ENCODE measurements at places on chromosomes 13 and 19.

- no peak for DNase-seq
Observed at GRCh38 chr19:13718733-13719132, 45.6 kb upstream of the MRI1 start.

DNA sequence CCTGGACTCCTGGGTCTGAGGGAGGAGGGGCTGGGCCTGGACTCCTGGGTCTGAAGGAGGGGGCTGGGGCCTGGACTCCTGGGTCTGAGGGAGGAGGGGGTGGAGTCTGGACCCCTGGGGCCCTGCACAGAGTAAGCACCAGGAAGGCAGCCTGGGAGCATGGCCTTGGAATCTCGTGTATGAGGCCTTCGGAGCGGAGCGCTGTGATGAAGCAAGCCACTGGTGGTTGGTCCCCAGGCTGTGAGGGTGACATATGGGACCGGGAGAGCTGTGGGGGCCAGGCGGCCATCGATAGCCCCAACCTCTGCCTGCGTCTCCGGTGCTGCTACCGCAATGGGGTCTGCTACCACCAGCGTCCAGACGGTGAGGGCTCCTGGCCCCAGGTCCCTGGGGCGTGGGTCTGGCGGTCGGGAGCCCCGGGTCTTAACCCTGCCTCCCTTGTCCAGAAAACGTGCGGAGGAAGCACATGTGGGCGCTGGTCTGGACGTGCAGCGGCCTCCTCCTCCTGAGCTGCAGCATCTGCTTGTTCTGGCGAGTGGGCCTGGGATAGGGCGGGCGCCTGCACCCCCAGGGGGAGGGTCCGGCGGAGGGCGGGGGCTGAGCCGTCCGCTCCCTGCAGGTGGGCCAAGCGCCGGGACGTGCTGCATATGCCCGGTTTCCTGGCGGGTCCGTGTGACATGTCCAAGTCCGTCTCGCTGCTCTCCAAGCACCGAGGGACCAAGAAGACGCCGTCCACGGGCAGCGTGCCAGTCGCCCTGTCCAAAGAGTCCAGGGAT is 918 bp downstream of the TMEM190 start:
- no peak for DNase-seq

DNA sequence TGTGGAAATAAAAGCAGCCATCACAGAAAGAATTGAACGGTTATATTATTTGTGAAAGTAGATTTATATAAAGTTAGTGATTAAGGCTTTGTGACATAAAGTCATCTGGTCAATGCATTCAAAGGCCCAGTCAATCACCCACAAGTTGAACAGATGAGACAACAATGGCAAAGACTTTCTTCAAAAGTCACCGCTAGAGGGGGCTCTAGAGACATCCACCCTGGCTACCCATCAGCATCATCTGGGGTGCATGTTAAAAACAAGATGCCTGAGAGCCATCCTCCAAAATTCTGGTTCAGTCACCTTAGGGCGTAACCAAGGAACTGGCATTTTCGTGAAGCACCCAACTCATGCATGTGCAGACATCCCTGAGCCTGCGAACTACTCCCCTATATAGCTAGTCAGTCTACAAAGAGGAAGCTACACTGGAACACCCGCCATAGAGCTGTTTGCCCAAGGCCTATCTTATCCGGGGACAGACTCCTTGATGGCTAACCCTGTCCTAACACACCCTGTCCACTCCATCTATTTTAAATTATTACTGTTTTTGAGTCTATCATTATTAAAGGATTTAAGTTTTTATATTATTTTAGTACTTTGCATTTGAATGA is 970.5 kb downstream of the UQCRFS1 start:
- no peak for DNase-seq

- DNase-seq = no peak
Observed at GRCh38 chr13:29131881-29132668, 311.9 kb downstream of the MTUS2 start.

GRCh38 chr19:47507012-47507411 is 7.9 kb downstream of the NAPA start:
- no peak for DNase-seq

GRCh38 chr13:84191139-84191538 is 308.9 kb upstream of the SLITRK1 start:
- no peak for DNase-seq

DNA sequence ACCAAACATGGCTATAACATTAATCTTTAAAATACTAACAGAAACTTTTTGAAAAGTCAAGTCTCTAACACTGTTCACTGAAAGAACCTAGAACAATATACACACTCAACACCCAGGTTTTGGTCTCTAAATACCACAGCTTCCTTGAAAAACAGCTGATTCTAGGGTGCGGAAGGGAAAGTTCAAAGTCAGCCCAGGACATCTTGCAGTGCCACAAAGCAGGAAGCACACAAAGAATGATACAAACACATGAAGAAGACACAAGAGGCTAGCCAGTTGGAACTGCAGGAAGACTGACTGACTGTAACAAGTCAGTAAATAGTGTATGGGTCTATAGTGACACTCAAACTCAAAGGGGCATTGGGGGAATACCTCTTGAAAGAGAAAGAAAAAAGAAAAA is 4.6 kb downstream of the DEDD2 start:
- no peak for DNase-seq

DNA sequence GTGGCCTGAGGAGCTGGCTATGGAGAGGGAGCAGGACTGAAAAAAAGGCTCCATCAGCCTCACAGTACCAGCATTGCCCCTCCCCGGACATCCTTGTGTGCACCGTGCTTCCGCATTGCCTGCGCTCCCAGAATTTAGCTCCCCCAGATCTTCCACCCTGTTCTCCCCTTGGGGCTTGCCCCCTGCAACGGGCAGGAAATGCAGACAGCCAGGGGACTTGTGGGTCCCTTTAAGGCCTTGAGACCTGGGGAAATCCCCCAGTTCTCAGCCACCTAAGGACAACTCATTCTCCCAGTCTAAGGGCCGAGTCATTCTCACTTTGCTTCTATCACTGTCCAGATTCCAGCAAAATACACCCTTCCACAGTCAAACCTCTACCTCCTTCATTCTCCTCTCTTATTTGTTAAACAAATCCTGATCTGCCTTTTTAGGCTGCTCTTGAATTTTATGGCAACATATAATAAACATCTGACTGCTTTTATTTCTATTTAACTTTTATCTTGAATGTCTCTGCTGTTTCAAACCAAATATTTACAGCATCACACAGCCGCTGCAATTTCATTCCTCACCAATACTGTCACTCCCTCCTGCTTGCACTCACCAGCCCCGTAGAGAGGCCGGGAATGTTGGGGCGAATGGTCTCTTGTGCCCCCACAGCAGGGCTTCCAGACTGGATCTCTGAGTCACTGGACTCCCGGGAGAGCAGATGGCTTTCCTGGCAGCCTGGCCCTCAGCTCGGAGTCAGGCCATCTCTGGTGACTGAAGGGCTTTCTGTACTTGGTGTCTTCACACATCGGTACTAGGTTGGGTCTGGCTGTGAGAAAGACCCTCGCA is 221.9 kb downstream of the TSHZ3 start:
- DNase-seq = no peak

GRCh38 chr19:2602391-2603181 is 99.9 kb downstream of the GNG7 start:
- DNase-seq = no peak

DNA sequence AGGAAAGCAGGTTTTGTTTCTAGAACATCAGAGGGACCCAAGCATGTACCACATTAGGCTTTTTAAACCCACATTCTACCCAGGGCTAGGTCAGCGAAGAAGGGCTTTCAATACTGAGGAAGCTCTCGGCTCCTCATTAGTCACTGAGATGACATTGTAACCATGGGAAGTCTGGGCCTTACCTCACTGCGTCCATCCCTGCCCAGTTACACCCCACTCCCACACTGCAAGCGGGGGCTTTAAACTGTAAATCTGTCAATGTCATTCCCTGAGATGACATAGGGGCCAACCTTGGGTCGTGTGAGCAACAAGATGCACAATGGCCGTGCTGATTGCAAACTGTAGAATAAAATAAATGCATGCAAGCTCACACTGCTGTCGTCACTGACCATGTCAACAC is 21.7 kb upstream of the TFDP1 start:
- DNase-seq = no peak

DNA sequence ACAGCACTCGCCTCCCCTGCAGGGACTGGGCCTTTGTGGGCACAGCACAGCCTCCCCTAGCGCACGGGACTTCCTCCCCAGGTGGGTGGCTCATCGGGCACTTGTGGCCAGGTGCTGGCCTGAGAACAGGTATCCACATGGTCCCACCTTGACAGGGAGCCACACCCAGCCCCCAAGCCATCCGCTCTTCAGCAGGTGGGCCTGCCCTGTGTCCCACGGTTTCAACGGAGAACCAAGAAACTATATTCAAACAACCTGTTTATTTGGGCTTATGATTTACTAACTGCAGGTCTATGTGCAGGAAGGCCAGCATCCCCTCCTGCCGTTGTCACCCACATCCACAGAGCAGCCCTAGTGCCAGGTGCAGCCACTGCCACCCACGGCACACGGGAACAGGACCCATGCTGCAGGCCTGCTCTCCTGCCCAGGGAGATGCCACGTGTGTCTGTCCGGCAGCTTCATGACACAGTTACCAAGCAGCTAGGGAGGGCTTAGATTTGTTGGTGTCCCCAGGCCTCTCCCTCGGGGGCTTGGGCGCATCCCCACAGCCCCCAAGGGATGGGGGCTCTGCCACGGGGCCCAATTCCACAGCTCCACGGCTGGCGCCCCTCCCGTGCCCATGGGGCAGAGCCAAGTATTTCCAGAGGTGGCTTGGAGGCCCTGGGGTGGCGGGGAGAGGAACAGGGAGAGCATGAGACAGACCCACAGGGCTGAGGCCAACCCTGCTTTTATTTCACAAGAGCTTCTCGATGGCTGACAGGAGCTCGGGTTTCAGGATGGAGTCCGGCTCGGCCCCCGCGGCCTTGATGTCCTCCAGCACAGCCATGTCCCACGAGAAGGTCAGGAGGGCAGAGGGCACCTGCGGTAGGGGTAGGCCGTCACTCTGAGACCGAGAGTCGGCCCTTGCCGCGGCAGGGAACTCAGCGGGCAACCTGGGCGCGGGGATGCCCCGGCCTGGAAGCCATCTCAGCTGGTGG is 12.5 kb downstream of the UBXN6 start:
- no peak for DNase-seq
